ENCODE measurements at places on chromosomes 11 and 22.

GRCh38 chr11:19200410-19201201 is 1.2 kb downstream of the CSRP3 start:
- no peak for DNase-seq

GRCh38 chr11:31699066-31699465 is 112.1 kb downstream of the PAX6 start:
- no peak for DNase-seq

- no peak for DNase-seq
Observed at GRCh38 chr22:29838599-29838956, 504 bp upstream of the ASCC2 start.

GRCh38 chr22:17347724-17348123 is 21.5 kb upstream of the CECR2 start:
- no peak for DNase-seq

GRCh38 chr11:7677071-7677470 is 3.8 kb upstream of the CYB5R2 start:
- no peak for DNase-seq

DNA sequence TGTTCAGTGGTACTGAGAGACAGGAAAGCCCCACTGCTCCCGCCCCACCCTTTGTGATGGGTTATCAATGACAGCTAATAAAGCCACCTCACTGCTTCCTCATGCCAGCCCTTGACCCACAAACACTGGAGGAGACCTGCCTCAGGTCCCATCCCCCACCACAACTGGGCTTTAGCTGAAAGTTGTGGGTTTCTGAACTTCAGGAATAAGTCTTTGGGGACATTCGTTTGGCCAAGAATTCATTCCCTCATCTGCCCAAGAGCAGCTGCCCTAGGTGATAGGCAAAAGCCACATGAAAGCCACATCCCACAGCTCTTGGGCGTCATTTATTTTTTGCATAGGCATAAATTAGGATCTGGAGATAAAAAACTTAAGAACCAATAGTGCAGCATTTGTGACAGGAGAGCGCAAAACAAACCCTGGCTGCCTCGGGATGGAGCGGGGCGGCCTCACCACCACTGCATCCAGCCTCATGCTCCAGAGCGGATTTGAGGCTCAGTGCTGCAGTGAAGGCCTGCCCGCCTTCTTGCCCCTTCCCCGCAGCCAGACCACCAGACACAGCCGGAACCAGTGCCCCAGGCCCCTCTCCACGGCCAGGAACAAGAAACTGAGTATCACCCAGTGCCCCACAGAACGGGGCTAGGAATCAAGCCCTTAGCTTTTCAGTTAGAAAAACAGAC is 21.2 kb downstream of the SUN2 start:
- no peak for DNase-seq

DNA sequence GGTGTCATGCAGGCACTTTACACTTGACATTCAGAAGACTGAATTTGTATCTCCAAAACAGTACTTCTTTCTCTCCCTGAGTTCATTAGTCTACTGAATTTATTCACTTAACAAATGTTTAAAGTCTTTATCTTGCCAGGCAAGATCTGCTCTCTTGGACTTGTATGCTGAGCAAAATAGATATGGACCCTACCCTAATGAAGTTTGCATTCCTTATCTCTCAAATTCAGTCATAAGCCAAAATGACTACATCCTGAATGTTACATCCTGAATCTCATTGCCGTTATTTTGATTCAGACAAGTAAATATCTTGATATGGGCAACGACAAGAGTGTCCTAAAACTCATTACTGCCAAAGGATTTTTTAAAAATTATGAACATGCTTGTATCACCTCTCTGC is 29.7 kb downstream of the FAR1 start:
- no peak for DNase-seq

GRCh38 chr11:57224537-57224936 is 12.5 kb downstream of the APLNR start:
- DNase-seq, result no peak

DNA sequence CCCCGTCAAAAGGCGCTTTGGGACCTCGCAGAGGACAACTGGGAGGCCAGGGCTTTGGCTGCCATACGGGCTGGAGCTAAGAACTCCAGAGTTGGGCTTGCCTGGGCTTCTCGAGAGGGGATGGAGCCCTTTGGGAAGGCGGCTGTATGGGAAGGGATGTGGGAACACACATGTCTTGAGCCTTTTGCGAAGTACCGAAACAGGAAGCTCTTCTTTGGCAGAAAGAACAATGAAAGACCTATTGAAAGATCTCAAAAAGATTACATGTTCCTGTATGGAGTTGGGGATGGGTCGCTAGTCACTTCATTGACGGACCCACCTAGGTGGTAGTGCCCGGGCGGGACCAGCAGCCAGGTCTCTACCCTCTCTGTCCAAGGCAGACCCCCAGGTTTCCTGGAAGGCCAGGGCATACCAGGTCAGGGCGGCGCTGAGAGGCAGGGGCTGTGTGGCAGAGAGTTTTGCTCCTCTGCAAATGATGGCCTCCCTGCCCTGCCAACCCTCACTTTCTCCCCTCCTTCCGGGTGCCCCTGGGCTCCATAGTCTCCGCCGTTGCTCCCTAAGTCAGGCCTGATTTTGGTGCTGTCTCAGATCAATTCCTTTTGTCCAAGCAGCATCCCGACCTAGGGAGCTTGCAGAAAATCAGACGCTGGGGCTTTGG is 1.0 kb downstream of the ST14 start:
- DNase-seq, result no peak

DNA sequence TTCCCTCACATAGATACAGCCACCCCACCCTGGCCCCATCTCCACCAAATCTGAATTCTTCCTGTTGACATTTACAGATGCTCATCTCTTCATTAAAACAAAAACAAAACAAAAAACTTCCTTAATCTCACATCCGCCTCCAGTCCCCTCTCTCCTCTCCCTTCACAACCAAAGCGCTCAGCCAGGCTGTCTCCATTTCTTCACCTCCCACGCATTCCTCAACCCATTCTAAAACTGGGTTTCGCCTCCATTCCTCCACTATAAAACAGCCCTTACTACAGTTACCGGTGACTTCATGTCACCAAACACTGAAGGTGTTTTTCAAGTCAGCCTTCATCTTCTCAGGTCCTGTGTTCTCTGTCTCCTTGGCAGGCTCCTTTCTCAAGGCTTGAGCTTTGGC is 9.6 kb downstream of the BACE1-AS start:
- DNase-seq, result no peak

DNA sequence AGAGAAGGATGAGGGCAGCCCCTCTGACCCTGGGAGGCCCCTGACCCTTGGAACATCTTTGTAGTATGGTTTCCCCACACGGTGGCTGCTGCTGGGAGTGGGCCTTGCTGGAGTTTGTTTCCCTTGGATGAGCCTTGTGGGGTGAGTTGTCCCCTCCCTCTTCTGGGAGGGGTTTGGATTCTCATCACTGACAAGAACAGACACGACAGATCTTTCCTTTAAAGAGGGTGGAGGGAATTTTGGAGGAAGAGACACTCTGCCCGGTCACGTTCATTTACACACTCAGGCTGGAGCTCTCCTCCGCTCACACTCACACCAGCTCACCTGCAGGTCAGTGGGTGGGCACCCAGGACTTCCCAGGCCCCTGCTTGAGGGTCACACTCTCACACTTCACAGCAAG is 31.7 kb downstream of the POU2F3 start:
- no peak for DNase-seq

GRCh38 chr11:80519596-80520506 is 1079.0 kb upstream of the TENM4 start:
- DNase-seq, result no peak

- no peak for DNase-seq
Observed at GRCh38 chr11:92702805-92703448, 266.5 kb upstream of the MTNR1B start.

- no peak for DNase-seq
Observed at GRCh38 chr11:20066783-20067156, 93.5 kb downstream of the DBX1 start.

DNA sequence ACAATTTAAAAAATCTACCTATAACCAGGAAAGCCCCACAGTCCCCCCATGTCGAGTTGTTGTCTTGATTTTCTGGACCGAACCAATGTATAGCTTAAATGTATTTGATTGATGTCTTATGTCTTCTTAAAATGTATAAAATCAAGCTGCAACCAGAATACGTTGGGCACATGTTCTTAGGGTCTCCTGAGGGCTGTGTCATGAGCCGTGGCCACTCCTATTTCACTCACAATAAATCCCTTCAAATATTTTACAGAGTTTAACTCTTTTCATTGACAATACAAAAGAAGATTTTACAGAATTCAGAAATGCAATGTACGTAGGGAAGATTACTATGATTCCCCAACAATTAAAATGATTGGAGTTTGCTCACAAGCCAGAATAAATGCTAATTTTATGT is 428.7 kb upstream of the RAG2 start:
- no peak for DNase-seq

DNA sequence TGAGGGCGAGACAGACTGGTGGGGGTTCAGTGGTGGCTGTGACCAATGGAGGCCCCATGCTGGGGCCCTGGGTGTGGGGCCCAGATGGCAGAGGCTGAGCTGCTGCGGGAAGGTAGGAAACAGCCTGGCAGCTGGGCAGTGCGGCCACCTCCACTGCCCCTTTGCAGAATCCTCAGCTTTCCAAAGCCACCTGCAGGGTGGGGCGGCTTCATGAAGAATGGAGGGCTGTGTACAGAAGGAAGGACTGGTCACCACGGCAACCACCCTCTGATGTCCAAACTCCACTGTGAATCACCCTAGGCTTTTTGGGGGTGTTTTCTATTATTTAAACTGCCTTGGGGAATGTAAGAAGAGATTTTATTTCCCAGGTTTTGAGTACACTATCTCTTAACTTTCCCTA is 166.3 kb upstream of the NAV2 start:
- no peak for DNase-seq

DNA sequence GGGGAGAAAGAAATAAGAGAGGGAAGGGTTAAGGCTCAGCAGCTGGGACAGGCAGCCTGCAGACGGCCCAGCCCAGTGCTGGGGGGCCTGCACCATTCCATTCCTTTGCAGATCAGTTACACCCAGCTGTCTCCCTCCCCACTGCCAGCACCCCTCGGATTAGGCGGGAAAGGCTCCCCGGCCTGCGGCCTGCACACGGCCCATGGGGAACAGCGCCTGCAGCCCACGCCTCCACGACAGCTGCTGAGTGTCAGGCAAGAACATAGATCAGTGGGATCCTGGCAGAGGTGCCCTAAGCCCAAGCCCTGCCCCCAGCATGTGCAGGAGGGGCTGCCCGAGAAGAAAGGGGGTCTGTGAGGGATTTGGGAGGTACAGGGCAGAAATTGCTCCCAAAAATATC is 65.8 kb upstream of the MYOD1 start:
- no peak for DNase-seq

DNA sequence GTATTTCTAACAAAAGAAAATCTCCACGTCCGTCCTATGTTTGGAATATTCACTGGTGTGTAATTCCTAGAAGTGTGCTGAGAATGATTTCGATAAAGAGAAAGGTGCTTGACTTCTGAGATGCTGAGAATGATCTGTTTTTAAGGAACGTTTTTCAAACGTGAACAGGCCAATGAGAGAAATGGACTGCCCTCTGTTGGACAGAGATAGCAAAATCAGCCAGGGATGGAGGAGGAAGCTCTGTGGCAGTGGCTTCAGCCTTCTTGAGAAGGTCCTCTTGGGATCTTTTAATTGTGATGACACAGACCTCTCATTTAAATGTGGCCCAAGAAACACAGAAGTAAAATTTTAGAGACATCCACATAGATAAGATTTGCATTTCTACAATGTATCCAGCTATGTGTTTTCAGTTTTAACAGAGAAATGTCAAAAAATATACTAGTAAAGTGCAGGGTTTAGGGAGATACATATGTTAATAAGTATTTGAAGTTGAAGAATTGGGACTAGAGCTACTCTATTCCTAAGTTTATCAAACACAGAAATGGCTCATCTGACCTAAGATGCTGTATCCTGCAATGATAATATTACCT is 84.0 kb upstream of the RCN1 start:
- no peak for DNase-seq

DNA sequence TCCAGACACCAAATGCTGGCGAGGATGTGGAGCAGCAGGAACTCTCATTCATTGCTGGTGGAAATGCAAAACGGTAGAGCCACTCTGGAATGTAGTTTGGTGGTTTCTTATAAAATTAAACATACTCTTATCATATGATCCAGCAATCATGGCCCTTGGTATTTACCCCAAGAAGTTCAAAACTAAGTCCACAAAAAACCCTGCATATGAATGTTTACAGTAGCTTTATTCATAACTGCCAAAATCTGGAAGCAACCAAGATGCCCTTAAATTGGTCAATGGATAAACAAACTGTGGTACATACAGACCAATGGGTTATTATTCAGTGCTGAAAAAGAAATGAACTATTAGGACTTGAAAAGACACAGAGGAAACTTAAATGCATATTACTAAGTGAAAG is 87.8 kb downstream of the APOL5 start:
- DNase-seq, result no peak

- no peak for DNase-seq
Observed at GRCh38 chr11:125224391-125225021, 60.0 kb downstream of the PKNOX2 start.

GRCh38 chr22:27719535-27720227 is 81.9 kb downstream of the MN1 start:
- DNase-seq, result no peak

- DNase-seq, result no peak
Observed at GRCh38 chr11:4926608-4927007, 2.5 kb upstream of the OR51G1 start.

- no peak for DNase-seq
Observed at GRCh38 chr11:36306888-36307287, 10.8 kb downstream of the PRR5L start.

GRCh38 chr11:36498721-36499120 is 11.4 kb downstream of the TRAF6 start:
- DNase-seq, result no peak

DNA sequence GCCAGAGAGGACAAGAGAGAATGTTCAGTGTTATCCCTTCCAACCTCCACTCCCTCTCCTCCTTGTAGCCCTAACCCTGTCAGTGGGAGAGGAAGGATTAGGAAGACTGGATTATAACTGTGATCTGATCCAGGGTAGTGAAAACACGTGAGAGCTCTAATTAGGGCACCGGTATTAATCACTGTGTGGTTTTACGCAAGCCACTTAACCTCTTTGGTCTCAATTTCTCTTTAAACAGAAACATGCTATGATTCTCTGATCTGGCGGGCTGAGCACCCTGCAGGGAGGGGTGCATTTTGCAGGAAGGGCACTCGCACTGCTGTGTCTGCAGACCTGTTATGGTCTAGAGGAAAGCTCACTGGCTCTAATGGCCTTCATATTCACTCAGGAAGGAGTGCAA is 11.5 kb downstream of the RPL27A start:
- no peak for DNase-seq

- no peak for DNase-seq
Observed at GRCh38 chr11:80586464-80586863, 1145.6 kb upstream of the TENM4 start.

DNA sequence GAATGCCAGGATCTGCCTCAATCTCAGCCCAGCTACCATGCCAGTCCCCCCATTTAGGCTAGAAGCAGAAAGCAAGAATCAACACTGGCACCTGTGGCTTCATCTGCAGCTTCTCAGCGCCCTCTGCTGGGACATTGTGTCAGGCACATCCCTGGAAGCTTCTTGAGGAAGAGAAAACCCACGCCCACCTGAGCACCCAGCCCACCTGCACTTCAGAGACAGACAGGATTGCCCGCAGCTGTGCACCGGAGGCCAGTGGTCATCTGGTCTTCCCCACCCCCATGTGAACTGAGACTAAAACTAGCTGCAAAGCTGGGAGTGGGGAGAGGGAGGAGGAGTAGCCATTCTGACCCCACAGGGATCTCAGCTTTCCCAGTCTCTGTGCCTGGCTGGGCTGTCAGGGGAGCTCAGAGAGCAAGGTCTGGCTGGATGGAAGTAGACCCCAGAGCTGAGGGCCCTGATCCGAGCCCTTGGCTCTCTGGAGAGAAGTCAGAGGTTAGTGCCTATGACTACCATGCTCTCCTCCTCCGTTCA is 66.8 kb downstream of the FEZ1 start:
- DNase-seq, result peak; percentile 24

GRCh38 chr11:16632295-16633200 is 105.9 kb upstream of the C11orf58 start:
- no peak for DNase-seq
